ENCODE measurements at places on chromosomes 1 and 21.

GRCh38 chr21:45129189-45129923 lies 55.0 kb downstream of the ADARB1 start:
- no peak for DNase-seq

- DNase-seq, result no peak
Observed at GRCh38 chr1:59076612-59077011, 220.3 kb upstream of the FGGY start.

GRCh38 chr1:115299266-115299665 lies 38.8 kb downstream of the NGF start:
- DNase-seq, result no peak

DNA sequence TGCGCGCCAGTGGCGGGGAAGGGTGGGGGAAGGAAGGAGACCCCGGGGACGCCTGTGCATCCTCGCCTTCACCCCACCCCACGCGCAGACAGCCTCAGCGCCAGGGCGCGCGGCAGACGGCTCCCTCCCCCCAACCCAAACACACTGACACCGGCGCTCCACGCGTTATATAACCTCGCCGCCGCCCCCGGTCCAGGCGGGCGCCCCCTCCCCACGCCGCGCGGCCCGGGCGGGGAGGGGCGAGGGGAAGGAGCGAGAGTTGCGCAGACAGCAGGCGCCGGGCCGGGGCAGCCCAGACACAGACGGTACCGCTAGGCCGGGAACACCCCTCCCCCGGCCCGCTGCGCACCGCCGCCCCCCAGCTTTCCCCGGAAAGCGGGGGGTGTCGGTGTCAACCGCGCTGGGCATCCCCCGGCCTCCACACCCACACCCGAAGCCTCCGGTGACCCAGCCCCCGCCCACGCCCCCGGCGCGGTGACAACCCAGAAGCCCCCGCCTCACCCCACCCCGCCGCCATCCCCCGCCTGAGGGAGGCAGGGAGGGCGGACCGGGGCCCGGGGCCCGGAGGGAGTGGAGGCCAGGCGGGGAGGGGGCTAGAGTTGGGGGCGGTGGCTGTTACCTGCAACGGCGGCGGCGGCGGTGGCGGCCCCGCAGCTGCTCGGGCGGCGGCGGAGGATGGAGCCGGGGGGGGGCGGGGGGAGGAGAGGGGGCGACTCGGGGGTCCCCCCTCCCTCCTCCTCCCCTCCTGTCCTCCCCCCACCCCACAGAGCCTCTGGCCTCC lies 432 bp downstream of the AKT3 start:
- DNase-seq, result no peak

GRCh38 chr1:14596591-14596990 lies 1.9 kb upstream of the KAZN start:
- DNase-seq, result no peak

DNA sequence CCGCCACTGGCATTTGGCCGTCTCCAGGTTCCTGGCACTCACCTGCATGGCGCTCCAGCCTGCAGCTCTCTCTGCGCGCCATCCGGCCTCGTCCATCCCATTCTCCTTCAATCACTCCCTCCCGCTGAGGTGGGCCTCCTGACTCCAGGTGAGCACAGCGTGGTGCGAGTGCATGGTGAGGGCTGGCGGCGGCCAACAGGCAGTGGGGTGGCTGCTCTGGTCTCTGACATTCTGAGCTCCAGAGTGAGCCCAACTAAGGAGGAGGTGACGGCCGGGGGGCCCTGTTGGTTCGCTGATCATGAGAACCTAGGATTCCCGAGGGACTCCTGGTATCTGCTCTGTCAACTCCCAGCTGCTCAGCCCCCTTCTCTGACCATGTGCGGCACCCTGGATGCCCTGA lies 130.4 kb downstream of the AJAP1 start:
- no peak for DNase-seq

DNA sequence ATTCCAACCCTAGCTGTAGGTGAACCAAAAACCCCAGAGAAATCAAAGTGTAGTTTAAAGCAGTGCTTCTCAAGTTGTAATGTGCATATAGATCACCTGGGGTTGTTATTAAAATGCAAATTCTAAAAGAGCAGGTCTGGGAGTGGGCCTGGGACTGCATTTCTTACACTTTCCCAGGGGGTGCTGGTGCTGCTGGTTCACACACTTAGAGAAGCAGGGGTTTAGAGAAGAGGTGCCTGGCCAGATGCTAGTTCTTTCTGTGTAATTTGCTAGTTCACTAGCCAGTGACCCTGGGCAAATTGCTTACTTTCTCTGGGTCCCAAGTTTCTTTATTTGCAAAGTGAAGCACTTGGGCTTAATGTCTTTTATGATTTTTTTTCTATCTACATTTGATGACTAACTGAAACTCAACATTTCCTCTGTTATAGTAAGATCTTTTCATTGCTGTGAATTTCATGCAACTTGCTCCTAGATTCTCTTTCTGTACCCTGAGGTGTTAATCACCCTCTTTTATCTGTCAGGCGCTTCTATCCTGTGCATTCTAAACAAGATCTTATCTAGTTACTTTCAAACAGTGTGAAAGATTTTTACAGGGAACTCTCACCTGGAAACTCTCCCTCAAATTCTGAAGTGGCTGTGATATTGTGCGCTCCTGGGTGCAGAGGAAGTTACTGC lies 141.9 kb upstream of the UBE2U start:
- DNase-seq, result no peak

DNA sequence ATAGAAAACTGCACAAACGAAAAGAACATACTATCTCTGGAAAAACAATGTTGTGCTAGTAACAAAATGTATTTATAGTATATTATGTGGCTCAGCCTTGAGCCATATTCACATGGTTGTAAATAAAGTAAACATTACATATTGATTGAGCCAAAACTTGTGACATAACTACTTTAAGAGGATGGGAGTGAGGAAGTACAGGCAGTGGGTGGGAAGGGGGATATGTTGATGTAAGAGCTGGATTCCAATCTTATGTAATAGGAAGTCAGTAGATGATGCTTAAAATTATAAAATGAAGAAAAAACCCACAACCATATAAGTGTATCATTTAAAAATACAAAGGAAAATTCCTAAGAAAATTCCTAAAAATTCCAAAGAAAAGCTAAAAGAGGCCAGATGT lies 42.7 kb downstream of the RHOU start:
- DNase-seq, result no peak

DNA sequence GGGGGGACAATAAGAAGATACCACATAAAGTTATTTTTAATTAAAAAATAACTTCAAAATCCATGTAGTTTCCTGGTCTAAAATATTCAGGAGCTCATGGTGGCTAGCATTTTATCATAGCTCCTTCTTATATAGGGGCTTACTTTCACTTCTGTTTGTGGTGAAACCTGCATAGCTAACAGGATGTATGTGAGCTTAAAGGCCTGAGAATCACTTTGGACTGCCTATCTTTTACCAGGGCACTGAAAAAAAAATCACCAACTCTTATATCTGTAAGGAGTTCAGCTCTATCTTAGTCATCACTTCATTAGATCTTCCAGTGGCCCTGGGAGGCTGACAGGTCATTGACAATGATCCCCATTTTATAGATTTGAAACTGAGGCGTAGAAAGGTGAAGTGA lies 21.3 kb downstream of the UROD start:
- DNase-seq, result no peak

DNA sequence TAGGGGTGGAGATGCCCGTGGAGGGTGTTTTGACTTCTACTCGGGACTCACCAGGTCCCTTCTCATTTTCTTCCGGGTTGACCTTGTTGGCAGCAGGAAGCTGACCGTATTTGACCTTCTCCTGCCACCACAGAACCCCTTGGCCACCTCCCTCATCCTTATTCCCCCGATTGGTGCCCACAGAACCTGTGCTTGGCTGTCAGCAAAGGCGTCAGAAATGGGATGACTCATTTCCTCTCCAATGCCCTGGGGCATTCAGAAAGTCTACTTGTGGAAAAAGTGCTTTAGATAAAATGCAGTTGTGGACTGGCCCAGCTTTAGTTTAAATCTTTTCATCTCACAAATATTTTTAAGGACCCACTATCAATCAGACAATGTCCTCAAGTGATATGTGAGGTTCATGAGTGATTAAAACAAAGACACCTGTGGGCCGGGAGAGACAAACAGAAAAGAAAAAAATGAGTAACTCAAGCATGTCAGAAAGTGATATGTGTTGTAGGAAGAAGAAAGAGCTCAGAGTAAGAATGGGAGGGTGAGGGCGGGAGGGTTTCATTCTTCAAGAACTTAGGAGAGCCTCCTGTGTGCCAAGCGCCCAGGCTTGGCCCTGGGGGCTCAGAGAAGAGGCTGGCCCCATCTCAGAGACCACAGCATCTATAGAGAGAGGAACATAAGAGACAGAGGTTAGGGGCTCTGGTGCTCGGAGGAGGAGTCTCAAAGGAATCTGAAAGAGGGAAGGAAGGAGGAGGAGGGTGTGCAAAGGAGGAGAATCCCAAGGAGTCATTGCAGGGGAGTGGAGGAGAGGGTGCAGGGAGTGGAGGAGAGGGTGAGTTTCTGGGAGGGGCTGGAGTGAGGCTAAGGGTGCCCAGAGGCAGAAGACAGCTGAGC lies 221.6 kb upstream of the VAMP3 start:
- DNase-seq, result no peak

Data from cortex of kidney (tissue), 1 donor.